Activated naive CD4-positive, alpha-beta T cell (primary cell): ENCODE measurements at places on chromosomes 5 and 9.

DNA sequence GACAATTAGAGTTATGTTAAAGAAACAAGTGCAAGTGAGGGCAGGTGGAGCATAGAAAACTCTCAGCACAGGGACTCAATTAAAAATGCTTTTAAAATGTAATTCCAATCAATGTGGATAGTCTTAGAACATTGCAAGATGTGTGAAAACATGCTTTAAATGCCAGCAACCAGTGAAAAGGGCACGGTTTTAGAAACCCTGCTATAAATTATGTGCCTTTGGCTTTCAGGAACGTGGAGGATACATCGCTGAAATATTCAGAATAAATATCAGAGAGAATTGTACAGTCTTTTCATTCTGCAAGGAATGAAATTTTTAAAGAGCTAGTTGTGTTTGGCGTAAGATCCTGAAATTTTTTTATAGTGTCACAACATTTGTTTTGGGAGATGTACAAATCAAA lies 101.1 kb downstream of the TLE4 start:
- DNase-seq = no peak

DNA sequence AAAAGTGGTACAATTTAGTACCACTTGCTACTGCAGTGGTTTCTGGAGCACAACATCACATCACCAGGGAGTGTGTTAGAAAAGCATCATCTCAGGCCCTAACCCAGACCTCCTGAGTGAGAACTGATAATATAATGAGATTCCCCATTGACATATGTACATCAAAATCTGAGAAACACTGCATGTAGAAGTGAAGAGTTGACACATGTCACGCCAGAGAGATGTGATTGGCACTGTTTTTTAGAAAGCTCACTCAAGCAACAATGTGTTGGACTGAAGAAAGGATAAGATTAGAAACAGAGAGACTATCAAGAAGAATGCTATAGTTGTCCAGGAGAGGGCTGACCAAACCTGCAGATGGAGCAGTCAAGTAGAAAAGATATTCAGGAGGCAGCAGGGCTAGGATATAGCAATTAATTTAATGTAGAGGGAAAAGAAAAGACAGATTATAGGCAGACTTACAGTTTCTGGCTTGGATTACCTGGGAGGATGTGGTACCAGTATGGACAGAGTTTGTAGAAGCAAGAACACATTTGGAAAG lies 324.4 kb upstream of the ADAMTSL1 start:
- DNase-seq = no peak

GRCh38 chr5:149356391-149356790 lies 1.5 kb upstream of the PCYOX1L start:
- no peak for DNase-seq

- DNase-seq = no peak
These were observed 2.6 kb upstream of the SLC6A3 start for GRCh38 chr5:1447671-1448361.

DNA sequence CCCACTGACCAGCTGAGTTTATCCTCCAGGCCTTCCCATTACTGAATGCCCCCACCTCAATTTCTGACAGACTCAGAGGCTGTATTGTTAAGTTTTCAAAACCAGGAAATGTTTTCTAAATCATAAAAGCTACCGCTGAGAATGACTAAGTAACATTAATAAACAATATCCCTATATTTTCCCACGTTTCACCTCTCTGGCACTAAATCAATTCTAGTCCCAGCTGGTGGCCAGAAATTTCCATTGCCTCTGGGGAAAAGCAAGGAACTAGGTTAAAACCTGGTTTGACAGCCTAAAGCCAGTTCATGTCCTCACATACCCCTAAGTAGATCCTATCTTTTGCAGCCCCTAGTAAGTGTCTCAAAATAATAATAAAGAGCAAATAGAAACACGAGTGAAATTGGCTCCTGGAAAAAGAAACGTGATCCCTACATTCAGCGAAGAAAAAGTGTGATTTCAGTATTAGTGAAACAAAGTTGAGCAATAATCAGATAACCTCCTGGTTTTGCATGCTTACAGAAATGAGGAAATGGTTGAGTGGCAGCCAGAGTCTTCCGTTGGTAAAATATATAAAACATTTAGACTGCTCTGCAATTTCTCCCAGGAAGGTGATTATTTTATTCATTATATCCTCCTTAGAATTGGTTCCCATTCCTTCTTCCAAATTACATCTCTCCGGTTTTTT lies 110.9 kb downstream of the ESM1 start:
- DNase-seq = no peak

DNA sequence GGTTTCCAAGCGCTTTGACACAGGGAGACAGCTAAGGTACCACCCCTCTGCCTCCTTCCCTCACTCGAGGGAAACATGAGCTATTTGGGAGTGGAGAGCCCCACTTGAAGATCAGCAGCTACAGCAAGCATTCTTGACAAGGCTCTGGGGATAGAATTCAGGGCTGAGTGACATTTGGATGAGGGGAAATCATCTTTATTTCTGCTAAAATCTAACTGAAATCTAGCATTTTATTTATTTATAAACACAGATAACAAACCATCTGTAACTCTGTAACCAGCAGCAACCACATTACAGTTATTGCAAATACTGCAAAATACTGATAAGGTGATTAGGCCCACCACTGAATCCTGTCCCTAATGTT lies 22.4 kb downstream of the RNF130 start:
- no peak for DNase-seq

- DNase-seq = no peak
These were observed 56.5 kb upstream of the SEMA6A start for GRCh38 chr5:116631147-116631546.

DNA sequence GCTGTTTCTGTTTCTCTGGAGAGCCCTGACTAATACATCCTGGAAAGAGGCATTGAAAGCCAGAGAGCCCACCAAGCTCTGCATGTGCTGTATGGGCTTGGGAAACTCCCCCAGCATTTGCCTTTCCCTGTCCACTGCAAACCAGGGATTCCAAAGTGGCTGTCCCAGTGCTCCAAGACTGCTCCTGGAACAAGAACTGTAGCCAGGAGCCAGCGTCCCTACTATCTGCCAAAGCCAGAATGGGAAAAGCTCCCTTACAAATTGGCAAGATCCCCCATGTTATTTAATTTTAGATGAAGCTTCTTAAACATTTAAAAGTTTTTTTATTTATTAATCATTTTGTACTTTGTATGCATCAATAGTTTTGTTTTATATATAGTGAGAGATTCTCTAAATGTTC lies 263.2 kb downstream of the GABRB2 start:
- no peak for DNase-seq

DNA sequence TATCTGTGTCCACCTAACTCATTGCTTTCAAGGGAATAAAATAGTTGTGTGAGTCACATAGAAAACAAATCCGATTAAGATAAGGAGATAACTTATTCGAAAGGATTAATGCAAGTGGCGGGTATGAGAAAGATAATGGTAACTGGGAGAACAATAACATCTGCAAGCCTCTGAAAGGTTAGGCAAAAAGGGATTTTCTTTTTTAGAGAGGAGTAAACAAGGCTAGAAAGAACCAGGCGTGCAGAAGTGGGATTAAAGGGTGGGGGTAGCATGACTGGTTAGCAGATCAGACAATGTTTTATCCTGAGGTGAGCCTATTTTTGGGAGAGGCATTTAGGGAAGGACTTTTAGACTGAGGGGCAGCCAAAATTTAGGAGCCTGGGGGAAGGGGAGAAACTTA lies 34.7 kb upstream of the JMY start:
- no peak for DNase-seq

- DNase-seq = no peak
These were observed 32.2 kb upstream of the TNFAIP8 start for GRCh38 chr5:119323601-119324000.

DNA sequence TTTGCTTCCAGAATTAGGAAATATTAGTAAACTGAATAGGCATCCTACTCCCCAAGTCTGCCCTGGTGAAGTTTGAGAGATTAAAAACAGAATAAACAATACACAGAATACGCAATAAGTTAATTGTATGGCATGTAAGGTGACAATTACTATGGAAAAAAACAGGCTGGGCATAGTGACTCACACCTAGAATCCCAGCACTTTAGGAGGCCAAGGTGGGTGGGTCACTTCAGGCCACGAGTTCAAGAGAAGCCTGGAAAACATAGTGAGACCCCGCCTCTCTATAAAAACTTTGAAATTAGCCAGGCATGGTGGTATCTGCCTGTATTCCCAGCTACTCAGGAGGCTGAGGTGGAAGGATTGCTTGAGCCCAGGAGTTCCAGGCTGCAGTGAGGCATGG lies 64.2 kb upstream of the SUSD1 start:
- DNase-seq = no peak

DNA sequence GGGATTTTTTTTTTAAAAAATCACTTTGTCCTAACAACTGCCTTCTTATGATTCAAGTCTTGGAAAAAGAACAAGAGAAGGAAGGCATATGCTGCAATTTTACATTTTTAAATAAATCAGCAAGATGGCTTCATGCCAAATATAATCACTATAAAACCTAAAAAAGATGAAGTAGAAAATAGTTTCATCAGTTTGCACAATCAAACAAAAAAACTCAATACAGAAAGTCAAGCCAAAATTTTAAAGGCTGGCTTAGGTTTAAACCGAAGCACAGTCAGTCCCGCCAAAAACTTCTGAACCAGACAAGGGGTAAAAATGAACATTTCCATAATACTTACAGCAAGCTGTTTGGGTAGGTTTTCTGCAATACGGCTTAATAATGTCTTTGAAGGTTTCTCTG lies 57.3 kb downstream of the ZFR start:
- no peak for DNase-seq

DNA sequence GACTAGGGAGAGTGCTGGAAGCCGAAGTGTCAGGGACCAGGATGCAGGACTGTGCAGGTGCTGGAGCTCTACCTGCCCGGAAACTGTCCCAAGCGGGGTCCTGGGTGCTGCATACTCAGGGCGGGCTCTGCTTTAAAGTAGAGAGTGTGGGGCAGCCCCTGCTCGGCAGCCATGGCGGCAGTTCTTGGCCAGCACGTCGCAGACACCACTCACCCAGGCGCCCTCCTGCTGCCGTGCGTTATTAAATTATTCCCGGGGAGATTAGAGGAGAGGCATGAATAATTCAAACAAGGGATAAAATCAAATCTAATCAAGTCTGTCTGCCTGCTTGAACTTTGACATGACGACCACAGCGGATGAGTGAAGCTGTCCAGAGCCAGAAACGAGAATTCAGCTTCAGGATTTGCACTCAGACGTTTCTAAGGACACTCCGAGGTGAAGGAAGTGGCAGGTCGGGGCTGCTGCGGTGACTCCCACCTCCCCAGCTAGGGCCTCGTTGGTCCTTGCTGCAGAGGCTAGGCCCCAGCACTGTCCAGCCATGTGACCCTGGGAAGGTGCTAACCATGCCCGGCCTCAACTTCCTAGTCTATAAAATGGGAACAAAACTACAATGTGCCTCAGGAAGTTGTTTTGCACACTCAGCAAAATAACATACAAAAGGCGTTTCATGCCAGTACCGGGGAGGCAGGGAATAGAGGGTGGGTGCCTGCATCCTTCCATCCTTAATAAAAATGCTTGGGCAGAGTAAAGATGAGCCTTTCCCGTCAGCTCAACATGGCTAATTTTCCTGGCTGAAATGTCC lies 91.3 kb upstream of the ADAMTS2 start:
- no peak for DNase-seq
